Activated T-helper 9 cell treated with anti-CD3 and anti-CD28 coated beads, Interleukin-2, amount 50 U/mL, for 16 hours (primary cell): ENCODE measurements at places on chromosomes 16 and 17.

GRCh38 chr17:46266656-46267544, 28.0 kb upstream of the LRRC37A start:
- DNase-seq = peak; percentile 74

GRCh38 chr16:89525146-89525913, 17.1 kb downstream of the SPG7 start:
- no peak for DNase-seq

GRCh38 chr17:10314329-10314728, 58.5 kb downstream of the MYH13 start:
- no peak for DNase-seq

- DNase-seq = no peak
These were observed 16.4 kb downstream of the KIFC3 start for GRCh38 chr16:57785924-57786323.

DNA sequence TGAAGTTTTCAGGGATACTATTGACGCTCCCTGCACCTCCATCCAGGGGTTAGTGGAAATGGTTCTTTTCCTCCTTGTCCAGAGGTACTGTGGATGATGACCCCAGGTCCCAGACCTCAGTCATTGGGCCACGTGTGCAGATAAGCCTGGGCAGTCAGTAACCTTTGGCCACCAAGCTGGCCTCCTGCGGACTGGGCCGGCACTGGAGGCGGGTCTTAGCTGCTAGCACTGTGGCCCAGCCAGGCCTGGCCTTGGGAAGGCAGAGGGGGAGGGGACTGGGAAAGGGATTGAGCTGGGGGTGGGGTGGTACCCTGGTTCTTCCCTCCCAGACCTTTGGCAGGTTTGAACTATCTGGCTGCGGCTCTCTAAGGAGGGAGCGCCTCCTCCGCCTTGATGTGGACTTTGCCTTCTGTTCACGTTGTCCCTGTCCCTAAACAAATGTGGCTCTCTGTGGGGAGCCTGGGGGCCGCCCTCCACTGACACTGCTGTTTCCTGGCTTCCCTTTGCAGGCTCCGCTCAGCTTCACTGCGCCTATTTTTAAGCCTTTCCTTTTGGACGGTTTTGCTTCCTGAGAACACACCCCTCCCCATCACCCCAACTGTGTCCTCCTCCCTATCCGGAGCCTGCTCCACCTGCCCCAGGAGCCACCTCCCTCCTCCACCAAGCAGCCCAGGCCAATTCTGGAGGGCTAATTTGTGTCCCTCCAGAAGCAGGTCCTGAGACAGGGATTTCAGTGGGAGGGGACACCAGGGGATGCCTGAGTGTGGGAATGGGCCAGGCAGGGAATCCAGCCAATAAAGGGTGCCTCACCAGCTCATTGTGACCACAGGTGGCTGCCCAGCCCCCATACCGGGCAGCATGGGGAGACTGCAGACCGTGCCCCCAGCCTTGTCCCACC, 251.9 kb downstream of the SEC14L1 start:
- no peak for DNase-seq

DNA sequence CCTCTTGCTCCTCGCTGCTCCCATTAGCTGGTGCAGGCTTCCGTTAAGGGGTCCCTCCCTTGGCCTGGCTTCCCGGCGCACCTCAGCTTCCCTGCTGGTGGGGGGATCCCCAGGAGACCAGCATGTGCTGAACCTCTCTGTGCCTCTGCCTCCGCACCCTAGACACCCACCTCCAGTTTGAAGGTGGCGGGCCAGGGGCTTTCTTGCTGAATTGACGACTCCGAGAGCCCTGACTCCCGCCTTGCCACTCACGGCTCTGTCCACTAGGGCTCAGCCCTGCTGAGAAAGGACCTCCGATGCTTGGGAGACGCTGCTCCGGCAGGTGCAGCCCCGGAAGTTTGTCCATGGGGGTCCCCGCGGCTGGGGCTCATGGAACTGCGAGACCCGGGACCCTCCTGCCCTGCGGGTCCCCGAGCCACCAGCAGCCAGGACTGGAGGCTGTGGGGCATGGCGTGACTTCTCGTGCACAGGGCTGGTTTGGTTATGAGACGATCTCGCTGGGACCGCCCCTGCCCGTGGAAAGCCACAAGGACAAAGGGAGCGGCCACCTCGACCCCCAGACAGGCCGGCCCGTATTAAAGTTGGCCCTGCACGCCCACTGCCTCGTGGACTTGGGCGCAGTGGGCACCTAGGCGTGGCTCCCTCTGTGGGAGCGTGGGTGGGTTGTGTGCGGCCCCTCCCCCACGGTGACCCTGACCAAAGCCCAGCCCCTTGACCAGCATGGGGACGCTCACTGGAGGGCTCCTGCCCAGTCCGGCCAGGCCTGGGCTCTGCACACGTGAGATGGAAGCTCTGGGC, 8.1 kb downstream of the CHMP6 start:
- no peak for DNase-seq

- no peak for DNase-seq
These were observed 55.1 kb upstream of the PHOSPHO1 start for GRCh38 chr17:49285716-49286115.

GRCh38 chr17:41178341-41178740, 320 bp upstream of the KRTAP4-2 start:
- DNase-seq = no peak

DNA sequence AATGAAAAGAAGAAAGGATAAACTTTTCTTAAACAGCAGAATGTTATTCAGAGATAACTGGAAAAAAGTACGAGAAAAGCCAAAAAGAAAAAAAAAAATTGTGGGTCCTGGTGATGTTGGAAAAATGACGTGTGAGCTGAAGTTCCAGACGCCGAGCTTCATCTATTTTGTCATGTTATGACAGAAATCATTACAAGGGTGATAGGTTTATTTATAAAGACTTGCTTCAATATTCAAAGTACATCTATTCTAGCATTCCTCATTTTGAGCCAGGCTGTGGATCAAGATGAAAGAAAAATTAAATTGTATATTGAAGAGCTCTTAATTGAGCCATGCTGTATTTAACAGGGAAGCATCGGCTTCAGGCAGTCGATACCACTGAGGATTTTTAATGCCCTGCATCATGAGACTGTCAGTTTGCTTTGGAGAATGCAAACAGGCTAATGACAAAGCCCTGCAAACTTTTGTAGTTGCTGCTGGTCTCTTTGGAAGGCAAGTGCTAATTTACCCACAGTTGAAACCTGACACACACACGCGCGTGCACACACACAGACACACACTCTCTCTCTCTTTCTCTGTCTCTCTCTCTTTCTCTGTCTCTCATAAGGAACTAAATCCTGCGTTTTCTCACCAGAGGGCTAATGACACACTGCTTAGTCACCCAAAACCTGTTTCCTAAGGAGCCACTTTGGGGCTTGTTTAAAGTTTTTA, 110.7 kb downstream of the WWOX start:
- no peak for DNase-seq

DNA sequence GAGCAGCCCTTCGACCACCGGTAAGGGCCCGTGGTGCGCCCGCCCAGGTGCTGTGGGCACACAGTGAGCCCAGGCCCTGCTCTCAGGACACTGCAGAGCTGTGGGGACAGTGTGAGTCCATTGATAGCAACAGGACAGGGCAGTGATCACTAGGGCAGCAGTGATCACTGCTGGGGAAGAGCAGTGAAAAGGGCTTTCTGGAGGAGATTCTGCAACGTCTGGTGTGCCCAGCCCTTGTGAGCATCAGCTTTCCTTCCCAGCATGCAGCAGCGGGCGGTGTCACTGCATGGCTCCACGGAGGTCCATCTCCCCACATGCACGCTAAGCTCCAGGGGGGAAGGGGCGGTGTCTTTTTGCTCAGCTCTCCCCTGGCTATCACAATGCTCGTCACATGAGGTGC, 32.1 kb downstream of the MAP1LC3B start:
- DNase-seq = no peak

DNA sequence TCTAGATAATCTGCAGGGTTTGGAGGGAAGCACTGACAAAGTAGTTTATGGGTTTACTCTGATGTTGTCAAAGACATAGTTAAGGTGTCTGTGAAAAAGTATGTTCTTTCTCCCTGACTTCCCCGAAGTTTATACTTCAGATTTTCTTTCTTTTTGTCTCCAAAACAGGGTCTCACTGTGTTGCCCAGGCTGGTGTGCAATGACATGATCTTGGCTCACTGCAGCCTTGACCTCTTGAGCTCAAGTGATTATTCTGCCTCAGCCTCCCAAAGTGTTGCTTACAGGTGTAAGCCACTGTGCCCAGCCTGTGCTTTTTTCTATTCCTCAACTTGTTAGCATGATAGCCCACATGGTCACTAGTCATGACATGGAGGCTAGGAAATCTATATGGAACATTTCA, 20.9 kb downstream of the SF3B3 start:
- DNase-seq = no peak

- no peak for DNase-seq
These were observed 19.3 kb downstream of the SOCS1 start for GRCh38 chr16:11236461-11237254.

- no peak for DNase-seq
These were observed 73.3 kb downstream of the AKAP1 start for GRCh38 chr17:57158325-57158724.

DNA sequence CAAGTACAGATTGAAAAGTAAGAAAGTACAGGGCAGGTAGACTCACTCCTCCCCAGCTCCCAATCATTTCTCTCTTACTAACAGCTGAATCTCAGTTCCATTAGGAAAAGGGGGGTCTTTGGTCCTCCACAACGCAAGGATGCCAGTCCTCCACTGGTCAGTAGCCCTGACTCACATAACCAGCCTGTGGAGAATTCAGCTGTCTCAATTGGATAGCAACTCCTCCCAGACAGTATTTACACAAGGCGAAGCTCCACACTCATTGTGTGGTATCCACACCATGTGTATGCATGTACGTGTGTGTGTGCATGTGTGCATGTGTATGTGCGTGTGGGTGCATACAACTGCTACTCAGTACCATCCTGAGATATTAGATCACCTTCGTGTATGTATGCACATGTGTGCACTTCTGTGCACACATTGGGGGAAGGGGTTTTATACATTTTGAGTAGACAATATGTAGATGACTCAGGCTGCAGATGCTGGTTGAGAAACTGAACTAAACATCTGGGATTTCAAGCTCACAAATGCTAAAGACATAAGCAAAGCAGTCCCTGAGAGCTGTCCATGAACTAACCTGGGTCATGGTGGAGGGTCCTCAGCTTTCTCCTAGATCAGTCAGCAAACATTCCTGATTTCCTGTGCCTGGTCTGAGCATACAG, 240.1 kb downstream of the SLC39A11 start:
- no peak for DNase-seq

GRCh38 chr16:17313085-17313611, 157.6 kb downstream of the XYLT1 start:
- no peak for DNase-seq

GRCh38 chr17:81127133-81127455, 38.2 kb upstream of the PVALEF start:
- no peak for DNase-seq

DNA sequence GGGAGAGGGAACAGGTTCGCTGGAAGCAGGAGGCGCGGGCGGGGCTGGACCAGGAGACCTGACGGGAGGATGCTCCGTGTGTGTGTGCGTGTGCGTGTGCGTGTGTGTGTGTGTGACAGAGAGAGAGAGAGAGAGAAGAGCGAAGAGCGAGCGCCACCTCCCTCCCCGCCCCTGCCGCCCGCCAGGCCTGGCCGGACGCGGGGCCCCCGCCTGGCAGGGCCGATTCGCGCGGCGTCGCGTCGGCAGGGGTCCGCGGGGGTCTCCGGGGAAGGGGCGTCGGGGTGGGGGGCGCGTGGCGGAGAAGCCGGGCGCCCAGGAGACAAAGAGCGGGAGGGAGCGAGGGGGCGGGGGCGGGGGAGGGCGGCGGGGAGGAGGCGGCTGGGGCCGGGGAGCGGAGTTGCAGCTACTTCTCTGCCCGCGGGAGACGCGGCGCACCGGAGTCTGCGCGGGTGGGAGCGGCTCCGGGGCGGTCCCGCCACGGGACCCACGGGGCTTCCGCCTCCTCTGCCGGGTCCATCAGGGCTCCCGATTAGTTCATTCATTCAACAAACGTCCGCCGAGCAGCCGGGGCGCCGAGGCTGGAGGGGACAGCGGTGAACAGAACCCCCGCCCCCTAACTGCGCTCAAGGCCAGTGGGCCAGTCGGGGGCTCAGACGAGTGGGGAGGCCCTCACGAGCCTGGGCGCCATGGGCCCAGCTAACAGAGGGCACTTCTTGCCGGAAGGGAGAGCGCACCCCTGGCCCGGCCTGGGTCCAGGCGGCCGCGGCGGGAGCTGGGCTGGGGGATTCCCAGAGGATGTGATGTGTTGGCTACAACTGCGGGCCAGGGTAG, at the start of gene SAMD14:
SAMD14 (minus strand) TSS at position 433 of the 831 bp plus-strand sequence. CDS start 5,201 bp downstream, outside the sequence.
- DNase-seq = peak; percentile 25

DNA sequence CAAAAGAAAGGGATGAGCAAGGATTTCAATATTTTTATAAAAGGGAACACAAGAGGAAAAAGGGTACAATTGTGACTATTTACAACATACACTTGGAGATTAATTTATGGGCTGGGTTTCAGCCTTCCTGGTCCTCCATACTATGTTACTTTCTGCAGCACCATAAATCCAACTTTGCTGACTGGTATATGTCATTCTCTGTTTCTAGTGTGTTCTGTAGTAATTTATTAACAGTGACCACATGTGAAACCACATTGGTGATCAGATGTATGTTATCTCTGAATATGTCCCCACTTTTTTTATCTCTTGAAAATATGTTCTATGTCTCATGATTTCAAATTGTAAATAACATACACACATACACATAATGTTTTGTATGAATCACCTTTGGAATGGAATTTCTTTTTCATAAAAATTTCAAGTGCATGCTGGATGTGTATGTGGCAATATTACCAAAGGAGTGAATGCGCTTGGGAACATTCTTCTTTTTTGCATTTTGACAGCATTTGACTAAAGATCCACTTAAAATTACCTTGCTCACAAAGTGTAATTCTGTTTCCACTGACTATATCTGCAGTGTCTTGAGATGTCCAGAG, 2.9 kb upstream of the LYRM9 start:
- DNase-seq = no peak

- DNase-seq = no peak
These were observed 6.1 kb downstream of the HIRIP3 start for GRCh38 chr16:29989111-29989858.

- no peak for DNase-seq
These were observed 10.0 kb downstream of the BAIAP2 start for GRCh38 chr17:81044764-81045589.

DNA sequence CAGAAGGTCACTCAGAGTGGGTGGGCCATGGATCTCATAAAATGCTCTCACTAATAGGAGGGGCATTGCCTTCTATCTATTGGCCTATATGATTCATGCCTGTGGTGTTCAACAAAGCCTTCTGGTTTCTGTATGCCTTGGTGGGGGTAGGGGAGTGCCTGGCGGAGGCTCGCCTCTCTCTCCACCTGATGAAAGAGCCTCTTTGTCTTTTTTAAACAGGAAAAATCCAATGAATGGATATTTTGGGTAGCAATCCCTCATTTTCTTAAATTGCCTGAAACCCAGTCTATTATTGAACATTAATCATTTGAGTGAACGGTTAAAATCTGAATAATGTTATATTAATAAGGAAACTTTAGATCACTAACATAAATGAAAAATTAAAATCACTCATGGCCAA, 90.6 kb downstream of the TOX3 start:
- no peak for DNase-seq

DNA sequence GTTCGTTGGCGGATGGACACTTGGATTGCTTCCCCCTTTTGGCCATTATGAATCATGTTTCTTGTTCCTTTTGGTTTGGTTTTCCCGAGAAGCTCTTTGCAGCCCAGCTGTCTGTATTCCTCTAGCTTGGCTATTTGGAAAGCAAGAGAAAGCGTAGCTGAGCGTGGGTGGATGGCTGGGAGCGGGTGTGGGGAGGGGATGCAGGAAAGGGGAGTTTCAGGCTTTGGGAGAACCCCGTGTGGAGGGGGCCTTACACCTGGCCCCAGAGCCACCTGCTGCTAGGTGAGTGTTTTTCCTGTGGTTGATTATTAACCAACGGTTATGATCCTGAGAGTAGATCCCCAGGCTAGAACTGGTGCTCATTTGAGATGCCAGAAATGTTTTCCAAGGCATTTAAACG, 103.7 kb downstream of the RAP1GAP2 start:
- no peak for DNase-seq
